ENCODE measurements at places on chromosomes 3 and 15.

DNA sequence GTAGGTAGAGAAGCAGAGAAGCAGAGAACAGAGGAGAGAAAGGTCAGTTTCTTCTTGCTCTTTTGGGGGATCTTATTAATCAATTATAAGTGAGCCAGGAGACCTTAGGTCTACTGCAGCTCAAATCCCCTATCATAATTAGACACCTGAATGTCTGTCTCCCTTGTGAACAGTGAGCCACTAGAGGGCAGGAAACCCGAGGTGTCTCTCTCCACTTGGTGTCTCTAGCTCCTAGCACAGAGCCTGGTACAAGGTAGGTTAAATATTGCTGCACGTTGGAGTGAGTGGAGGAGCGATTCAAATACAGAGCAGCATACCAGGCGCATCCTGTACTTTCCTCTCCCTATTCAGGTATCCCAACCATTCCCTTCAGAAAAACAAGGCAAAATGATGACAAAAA lies 2.0 kb upstream of the ST8SIA2 start:
- no peak for DNase-seq

DNA sequence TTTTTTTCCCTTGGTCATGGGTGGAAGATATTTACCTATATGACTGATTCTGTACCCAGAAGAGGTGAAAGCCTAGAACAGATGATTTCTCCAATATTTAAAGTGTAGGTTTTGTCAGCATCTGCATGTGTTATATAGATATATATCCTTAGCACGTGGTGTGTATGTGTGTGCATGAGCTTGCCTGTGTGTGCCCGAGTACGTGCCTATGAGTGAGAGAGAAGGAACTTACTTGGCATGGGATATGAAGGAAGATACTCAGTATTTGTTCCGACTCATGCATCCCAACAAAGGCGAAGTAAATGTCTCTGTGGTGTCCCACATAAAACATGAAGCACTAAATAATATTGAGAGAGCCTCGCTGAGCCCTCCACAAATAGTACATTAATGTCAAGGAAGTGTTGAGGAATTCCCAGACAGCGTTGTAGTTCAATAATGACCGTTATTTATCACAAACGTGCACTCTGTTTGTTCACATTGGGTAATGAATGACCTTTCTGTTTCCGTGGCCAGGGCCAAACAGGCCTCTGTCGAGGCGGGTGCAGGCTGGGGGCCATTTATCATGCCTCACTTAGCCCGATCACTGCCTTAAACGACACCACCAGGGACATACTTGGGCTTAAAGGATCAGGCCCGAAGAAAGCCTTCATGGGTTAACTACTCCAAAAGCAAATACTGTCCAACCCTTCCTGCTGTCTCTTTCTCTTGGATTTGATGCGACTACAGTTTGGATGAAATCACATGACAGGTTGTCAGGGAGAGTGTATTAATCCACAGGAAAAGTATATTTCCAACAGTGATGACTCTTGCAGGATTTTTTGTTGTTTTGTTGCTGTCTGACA lies 267.7 kb downstream of the PTPRG start:
- DNase-seq, result no peak

GRCh38 chr3:71652781-71653413 lies 69.4 kb upstream of the FOXP1 start:
- DNase-seq, result no peak

GRCh38 chr3:147760941-147761340 lies 351.8 kb downstream of the ZIC1 start:
- no peak for DNase-seq

GRCh38 chr3:78804251-78805037 lies 963.4 kb downstream of the ROBO1 start:
- no peak for DNase-seq

GRCh38 chr3:64081235-64081630 lies 57.9 kb upstream of the PSMD6 start:
- DNase-seq, result no peak

DNA sequence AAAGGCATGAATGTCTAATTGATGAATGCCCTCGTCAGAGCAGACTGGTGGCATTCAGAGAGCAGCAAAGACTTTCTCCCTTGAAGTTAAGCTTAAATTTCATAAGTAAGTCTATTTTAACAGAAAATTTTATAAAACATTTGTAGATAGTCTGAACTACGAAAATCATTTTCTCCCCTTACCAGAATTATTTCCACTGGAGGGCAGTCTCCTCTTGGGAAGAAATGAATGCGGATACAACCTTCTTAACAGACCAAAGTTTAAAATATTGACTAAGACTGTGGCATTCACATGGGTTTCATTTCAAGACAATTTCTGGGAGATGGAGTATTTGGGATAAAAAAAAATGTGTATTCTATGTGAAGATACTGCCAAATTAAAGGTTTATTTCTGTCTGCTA lies 669.0 kb downstream of the FHIT start:
- no peak for DNase-seq

DNA sequence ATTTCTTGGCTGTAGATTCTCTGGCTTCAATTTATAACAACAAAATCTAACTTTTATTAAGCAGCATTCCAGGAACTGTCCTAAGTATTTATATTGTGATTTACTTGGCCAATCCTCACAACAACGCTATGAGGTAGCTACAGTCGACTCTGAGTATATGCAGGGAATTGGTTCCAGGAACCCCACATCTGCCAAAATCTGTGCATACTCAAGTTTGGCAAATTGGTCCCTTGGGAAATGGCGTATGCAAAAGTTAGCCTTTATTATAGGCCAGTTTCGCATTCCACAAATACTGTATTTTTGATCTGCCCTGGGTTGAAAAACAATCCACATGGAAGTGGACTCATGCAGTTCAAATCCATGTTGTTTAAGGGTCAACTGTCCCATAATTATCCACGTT lies 53.9 kb downstream of the RAP2B start:
- no peak for DNase-seq

GRCh38 chr15:23642413-23643044 lies 5.1 kb downstream of the MAGEL2 start:
- DNase-seq, result peak; percentile 39

DNA sequence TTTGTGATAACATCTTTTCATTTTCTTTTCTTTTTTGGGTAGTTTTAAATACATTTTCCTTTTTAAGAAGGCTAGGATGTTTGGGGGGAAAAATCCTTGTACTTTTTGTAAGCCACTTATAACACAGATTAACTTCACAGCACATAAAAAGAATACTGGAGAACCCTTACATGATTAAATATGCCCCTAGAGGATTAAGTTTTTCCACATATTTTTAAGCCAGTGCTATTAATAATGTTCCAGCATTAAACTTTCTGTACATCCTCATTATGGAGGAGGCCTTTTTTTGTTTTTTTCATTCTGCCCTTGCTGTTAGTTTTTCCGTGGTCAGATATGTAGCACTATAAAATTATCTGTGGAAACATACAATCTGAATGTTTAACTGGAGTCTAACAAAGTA lies 147.9 kb downstream of the ATG7 start:
- DNase-seq, result no peak

- DNase-seq, result no peak
These were observed 458.9 kb downstream of the FHIT start for GRCh38 chr3:60792249-60792852.

DNA sequence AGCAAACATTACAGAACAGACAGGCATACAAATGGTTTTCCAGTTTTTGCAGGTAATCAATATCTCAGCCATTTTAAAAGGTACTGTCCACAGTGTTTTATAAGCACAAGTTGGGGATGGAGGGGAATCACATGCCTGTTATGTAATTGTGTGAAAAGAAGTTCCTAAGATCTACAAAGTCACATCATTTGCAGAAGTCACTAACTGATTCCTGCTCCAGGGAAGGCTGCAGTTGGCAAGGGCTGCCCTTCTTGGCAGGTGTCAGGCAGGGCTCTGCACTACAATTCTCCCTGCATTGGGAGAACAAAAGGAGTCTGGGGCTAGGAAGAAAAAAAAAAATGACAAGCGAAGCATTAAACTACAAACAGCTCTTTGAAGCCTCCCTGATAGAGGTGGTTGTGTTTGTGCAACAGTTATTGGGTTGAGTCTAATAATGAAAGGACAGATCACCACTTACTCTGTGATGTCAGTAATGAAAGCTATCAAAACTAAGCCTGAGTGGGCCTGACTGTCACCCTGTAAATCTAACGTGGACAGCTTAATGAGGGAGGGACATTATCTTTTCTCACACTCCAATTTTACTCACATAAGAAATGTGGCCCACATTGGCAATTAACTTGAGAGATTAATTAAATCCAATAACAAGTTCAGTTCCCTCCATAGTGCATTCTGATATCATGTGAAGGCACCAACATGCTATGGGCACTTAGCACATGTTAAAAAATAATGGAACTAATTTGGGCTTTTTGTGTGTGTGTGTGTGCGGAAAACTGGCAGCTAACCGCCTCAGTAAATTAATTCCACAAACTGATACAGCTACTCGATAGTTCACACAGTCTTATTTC lies 242.9 kb downstream of the FHIT start:
- DNase-seq, result no peak

DNA sequence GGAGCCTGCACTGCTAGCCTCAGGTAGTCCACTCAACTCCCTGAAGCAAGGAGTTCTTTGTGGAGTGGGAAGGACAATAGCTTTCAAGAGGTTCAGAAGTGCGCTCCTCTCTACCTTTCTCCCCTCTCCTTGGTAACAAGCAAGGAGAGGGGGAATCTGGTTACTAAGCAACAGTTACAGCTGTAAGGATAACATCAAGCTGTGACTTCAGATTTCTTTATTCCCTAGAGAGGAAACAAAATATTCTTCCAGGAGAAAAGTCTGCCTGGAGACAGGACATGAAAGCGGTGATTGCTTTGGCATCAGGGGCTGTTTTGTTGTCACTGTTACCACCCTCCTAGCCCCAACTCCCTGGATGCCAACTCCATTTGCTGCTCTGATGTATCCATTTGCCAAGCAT lies 70.4 kb downstream of the TRANK1 start:
- no peak for DNase-seq

- no peak for DNase-seq
These were observed 29.4 kb downstream of the GAP43 start for GRCh38 chr3:115652738-115653137.

DNA sequence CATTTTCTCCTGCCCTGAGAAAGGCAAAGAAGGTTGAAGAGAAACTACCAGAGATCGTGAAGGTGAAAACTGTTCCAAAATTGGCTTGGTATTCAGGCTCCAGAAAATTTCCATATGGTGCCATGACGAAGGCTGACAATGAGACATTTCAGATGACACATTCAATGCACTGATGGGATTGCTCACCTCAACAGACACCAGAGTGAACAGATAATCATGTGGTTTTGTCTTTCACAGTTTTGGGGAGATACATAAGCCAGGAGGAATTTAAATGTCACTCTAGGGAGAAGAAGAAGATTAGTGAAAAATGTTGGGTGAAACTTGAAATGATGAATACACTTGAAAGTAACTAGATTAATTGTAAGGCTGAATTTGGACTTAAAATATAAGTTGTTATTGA lies 339.7 kb upstream of the EPHA3 start:
- no peak for DNase-seq
